ENCODE measurements at places on chromosomes 3 and 15.

GRCh38 chr3:193546129-193546528 lies 8.6 kb downstream of the ATP13A4 start:
- H3K36me3 ChIP-seq = no peaks in the 10 kb centered on the region
- H3K4me1 ChIP-seq = no peaks in the 10 kb centered on the region
- H3K27me3 ChIP-seq = no peaks in the 10 kb centered on the region
- H3K27ac ChIP-seq = no peak overlapping the region

DNA sequence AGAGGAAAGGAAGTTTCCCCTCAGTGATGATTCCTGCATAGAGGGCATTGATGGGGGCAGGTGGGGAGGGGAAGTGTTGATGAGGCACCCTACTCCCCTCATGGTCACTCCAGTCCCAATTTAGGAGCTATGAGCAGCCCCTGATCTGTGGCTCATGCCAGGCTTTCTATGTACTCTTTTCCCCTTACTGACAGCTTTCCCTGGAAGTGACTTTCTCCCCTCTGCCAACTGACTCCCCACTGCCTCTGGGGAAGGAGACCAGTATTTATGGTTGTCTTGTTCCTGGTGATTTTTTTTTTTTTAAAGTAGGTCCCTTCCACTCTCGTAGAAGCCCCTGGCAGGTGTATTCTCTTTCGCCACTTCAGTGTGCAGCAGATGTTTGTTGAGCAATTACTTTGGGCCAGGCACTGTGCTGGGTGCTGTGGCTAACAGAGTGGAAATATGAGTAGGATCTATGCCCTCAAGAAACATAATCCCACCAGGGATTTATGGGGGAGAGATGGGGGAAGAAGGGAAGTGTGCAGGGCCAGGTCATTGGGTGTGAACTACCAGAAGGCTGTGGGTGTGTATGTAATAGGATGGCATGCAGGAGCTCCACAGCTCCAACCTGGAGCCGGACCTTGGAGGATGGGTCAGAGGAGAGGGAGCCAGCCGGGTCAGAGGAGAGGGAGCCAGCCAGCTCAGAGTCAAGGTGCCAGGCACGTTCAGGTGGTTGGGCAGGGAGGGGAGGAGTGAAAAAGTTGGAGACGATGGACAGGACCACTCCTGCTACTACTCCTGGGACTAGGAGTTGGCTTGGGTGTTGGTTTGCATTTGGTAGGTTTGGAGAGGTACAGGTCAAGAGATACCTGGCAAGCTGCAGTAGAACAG lies 3.5 kb downstream of the SMAD6 start:
- no peaks in the 10 kb centered on the region for H3K27me3 ChIP-seq
- peaks cover 67% of the 10 kb centered on the region for H3K4me1 ChIP-seq
- peak overlapping the region; percentile 80 for H3K4me3 ChIP-seq

- no peaks in the 10 kb centered on the region for H3K36me3 ChIP-seq
- no peak for DNase-seq
- no peaks in the 10 kb centered on the region for H3K4me1 ChIP-seq
- H3K27ac ChIP-seq = no peak overlapping the region
These were observed 75.5 kb downstream of the MB21D2 start for GRCh38 chr3:192842138-192842537.

DNA sequence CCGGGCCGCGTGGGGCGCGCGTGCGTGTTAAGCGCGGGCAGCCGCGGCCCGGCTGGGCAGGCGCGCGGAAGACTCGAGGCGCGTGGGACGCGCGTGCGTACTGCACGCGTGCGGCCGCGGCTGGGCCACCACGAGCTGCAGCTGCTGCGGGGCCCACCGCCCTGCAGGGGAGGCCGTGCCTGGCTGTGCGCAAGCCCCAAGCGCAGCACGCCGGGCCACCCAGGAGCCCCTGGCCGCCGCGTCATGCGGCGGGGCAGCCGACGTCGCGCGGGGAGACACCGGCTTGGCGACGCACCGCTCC lies 590 bp upstream of the TRIM71 start:
- H3K27me3 ChIP-seq = peaks cover 2% of the 10 kb centered on the region
- peaks cover 37% of the 10 kb centered on the region for H3K4me1 ChIP-seq
- no peak overlapping the region for H3K27ac ChIP-seq
- DNase-seq = no peak

- H3K4me1 ChIP-seq = peaks cover 5% of the 10 kb centered on the region
- H3K4me3 ChIP-seq = no peak overlapping the region
- DNase-seq = no peak
- no peak overlapping the region for H3K27ac ChIP-seq
These were observed 13.7 kb downstream of the USP13 start for GRCh38 chr3:179666436-179667035.

- no peaks in the 10 kb centered on the region for H3K4me1 ChIP-seq
- H3K4me3 ChIP-seq = no peak overlapping the region
- DNase-seq = no peak
- H3K36me3 ChIP-seq = peaks cover 58% of the 10 kb centered on the region
These were observed 13.4 kb downstream of the IFT57 start for GRCh38 chr3:108208831-108209230.

DNA sequence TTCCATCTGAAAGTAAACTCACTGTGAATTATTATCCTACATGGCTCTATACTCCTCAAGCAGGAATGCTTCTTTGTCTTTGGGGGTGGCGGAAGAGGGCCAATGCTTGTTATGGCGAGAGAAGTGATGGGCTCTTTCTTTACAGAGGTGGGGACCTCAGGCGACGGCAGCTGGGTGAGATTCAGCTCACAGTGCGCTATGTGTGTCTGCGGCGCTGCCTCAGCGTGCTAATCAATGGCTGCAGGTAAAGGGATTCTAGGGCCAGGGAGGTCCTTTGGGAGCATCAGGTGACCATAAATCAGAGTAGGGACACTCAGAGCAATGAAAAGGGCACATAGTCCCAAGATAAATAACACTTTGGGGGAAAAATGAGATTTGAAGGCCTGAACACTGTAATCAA lies 39.0 kb downstream of the ESYT3 start:
- no peak for DNase-seq
- H3K27ac ChIP-seq = no peak overlapping the region
- H3K27me3 ChIP-seq = no peaks in the 10 kb centered on the region
- no peaks in the 10 kb centered on the region for H3K36me3 ChIP-seq
- H3K4me3 ChIP-seq = no peak overlapping the region
- no peaks in the 10 kb centered on the region for H3K4me1 ChIP-seq

GRCh38 chr3:173703771-173704170 lies 306.2 kb downstream of the NLGN1 start:
- no peaks in the 10 kb centered on the region for H3K36me3 ChIP-seq
- H3K27me3 ChIP-seq = no peaks in the 10 kb centered on the region
- H3K4me3 ChIP-seq = no peak overlapping the region

- no peak for DNase-seq
- H3K4me3 ChIP-seq = no peak overlapping the region
- H3K4me1 ChIP-seq = no peaks in the 10 kb centered on the region
These were observed 982 bp upstream of the SCG3 start for GRCh38 chr15:51680321-51680720.
